ENCODE measurements at places on chromosomes 5 and 9. TPM values are rescaled to one million over a fixed set of nuclear protein-coding genes. Genes with fewer than 3 reads are reported as not detected.

- no peaks in the 10 kb centered on the region for H3K4me1 ChIP-seq
- DNase-seq, result no peak
- H3K36me3 ChIP-seq, result peaks cover 29% of the 10 kb centered on the region
- no peak overlapping the region for H3K27ac ChIP-seq
- H3K4me3 ChIP-seq, result no peak overlapping the region
These were observed 13.5 kb downstream of the ZFP37 start for GRCh38 chr9:113042884-113043657.

GRCh38 chr5:159992566-159992965, 16.4 kb upstream of the TTC1 start:
- peaks cover 3% of the 10 kb centered on the region for H3K4me1 ChIP-seq
- DNase-seq, result no peak
- no peaks in the 10 kb centered on the region for H3K36me3 ChIP-seq
- H3K27me3 ChIP-seq, result peaks cover 25% of the 10 kb centered on the region
- H3K27ac ChIP-seq, result no peak overlapping the region

C9orf152 gene
- total RNA-seq, result not detected

SH3RF2 gene
- total RNA-seq, result not detected
